Activated T-helper 1 cell treated with Interleukin-2 at 50 U/mL for 16 hours (primary cell): ENCODE measurements at places on chromosomes 11 and 22.

GRCh38 chr11:95650276-95650675 is 139.3 kb downstream of the FAM76B start:
- no peak for DNase-seq

GRCh38 chr11:90213322-90213721 is 9.5 kb downstream of the CHORDC1 start:
- no peak for DNase-seq

DNA sequence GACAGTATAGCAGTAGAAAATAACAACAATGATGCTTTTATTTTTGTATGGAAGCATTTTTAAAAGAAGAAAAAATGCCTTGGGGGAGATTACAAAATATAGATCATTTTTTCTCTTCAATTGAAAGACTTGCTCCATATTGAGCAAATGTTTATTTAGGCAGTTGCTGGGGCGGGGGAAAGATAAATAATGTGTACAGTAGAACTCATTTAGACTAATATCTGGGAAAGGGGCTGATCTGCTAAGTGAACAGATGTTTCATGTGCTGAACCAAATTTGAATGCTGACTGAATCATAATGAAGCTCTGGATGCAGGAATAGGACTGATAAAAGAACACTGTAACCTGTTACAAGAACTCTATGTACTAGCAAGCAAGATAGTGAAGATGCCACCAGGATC is 457.1 kb upstream of the TENM4 start:
- no peak for DNase-seq

DNA sequence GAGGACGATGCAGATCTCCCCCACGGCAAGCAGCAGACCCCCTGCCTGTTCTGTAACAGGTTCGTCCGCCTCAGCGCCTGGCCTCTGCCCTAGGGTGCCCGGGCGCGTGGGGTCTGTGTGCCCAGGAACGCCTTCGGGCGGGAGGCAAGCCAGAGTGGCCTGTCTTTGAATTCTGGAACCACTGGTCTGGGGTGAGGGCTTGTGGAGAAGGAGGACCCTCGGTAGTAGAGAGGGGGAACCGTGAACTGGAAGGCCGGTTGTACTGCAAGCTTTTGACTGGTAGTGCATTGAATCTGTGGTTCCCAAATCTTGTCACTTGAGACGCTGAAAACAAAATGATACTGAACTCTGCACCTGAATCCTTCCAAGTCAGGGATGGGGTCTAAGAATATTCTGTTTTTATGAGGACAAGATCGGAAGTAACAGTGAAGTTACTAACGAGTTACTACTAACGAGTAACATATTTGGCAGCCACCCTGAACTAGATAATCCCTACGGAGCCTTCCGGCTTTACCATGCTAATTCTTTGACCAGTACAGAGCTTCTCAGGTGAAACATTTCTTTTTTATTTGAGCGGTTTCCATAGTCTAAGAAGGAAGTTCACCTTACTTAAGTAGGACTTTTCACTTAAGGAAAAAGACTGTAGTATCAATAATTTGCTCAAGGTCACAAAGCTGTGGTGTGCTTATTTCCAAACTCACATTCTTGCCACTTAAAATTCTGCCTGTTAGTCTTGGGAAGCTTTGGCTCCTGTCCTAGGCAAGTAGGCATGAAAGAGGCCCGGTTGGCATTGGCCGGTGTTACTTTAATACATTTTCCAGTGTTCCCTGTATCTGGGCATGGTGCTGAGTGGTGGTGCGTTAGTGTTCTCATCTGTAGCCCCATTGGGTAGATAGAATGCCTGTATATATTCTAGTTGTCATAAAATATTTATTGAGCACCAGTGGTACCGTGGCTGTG is 860 bp downstream of the PRMT3 start:
- DNase-seq: no peak

DNA sequence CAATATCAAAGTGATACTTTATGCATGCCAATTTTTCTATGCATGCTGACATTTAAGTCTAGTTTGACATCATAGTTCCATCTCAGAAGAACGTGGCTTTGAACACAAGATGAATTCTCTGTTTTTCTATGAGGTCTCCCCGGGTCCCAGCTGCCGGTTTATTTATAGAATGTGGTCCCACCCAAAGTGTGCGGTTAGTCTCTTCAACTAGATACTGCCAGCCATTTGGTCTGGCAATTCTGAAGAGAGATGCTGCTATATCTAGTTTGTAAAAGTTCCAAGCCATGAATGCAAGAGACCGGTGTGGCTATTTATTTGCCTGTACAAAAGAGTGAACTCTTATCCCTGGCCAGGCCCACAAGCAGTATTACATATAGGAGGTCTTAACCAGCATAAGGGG is 9.2 kb downstream of the OR5A2 start:
- DNase-seq: no peak

DNA sequence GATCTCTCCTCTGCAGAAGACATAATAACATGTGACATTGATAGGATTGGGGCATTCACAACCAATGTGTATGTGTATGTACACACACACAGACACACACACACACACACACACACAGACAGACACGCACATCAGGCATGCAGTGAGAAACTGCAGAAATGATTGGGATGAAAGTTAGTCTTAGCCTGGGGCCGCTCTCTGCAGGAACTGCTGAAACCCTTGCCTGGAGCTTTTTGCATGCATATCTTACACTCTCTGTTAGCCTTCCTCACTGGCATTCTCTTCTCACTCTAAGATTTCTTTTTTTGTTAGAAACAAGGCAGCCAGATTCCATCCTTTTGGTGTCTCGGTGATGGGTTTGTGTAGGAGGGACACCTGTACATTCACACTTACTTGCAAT is 337.9 kb downstream of the NELL1 start:
- DNase-seq: no peak

DNA sequence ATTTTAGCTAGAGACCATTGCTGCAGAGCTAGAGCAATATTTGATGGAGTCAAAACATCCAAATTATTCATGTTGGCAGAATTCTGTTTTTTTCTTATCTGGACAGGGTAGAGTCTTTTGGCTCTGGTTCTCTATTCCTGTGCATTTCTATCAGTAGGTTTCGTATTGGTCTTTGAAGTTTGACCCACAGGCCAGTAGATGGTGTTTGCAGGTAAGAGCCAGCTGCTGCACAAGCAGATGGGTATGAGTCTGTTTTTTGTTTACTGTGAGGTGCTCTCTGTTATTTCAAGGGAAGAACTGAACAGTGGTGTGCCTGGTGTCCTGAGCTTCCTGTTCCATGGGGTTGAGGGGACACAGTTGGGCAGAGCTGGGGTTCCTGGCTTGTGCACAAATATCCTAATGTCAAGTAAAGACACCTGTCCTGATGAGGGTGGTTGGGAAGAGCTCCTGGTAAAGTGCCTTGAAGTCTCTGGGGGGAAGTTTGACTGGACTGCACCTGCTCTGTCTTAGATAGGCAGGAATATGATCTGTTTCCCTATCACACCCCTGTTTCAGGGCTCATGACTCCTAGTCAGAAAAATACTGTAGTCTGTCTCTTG is 34.0 kb upstream of the SLC22A25 start:
- DNase-seq: no peak

- no peak for DNase-seq
Observed at GRCh38 chr11:130772266-130773227, 143.7 kb downstream of the SNX19 start.

DNA sequence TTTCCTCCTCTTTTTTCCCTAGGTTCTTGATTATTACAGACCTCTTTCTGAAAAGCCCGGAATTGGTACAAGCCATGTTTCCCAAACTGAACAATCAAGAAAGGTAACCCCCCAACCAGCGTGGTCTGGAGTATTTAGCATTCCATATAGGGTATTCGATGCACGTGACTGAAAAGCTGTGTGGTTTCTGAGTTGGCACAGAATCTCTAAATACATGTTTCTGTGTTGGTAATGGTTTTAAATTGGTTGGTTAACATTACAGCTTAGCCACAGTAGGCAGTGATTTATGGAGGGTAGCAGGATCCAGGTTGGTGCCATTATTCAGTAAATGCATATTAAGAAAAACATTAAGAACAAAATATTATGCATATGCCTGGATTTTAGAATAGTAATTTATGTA is 46.8 kb downstream of the ATXN10 start:
- DNase-seq: no peak

DNA sequence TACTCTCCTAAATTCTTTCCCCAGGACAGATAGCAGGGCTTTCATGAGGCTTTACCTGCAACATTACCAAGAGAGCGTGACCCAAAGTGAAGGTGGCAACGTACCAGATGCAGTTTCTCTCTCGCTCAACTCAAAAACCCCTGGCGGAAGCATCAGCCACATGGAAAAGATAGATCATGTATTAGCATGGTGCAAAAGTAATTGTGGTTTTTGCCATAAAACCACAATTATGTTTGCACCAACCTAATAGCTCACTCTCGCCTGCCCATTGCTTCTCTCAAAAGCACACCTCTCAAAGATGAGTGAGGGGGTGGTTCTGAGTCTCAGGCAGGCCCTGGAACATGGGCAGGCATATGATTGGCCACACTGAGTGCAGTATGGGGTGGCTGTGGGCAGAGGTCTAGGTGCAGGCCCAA is 7.0 kb downstream of the MS4A6A start:
- DNase-seq: no peak

- no peak for DNase-seq
Observed at GRCh38 chr11:11416917-11417316, 63.9 kb upstream of the CSNK2A3 start.

DNA sequence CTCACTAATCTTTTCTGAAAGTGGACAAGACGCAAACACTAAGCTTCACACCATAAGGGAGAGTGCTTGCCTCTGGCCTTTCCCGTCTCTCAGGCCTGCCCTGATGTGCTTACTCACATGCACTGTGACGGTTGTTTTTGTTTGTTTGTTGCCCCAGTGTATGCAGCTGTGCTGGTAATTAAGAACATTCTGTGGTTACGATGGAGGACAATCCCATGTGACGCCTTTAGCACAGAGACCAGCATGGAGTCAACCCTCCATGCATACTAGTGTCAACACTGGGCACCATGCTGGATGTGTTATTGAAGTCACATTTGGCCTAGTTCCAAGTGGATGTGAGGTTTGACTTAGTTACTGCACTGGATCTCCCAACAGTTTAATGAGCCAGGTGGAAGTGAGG is 27.8 kb upstream of the CDON start:
- no peak for DNase-seq

DNA sequence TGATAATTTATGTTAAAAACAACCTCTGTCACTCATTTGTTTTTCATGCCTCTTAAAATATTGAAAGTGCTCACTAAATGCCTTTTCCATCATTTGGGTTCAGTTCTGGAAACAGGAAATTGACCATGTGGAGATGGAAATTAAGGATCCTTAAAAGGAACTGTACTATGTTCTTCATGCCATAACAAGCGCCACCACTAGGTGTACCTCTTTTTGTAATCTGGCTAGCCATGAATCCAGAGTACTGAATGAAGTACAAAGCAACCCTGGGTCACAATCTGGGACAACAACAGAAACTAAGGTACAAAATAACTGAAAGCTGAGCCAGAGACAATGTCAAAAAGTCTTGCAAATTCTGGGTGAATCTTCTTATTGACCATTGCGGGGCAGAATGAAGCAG is 559.1 kb downstream of the FAM181B start:
- DNase-seq: no peak

DNA sequence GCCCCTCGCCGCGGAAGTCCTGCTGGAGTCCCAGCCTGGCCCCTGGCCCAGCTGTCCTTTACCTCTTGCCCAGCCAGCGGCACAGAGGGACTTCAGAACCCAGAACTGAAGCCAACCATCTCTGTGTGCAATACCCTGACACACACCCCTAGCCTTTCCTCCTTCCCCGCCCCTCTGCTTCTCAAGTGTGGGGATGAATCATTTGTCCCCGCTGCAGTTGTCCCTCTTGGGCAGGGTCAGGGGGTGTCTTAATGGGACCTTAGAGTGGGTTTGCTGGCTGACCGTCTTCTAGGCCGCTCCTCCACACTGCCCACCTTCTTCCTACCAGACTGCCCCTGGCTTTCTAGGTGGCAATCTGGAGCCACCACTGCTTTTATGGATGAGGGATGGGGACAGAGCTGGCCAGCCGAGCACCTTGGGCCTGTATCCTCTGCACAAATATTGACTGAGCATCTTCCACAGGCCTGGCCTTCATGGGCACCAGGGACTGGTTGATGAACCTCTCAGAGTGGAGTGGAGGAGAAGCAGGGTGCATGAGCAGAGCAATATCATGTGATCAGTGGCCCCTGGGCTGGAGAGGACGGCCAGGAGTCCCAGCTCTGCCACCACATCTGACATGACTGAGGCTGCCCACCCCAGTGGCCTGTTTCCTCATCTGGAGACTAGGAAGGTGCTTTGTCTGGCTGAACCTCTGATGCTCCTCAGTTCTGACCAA is 668 bp upstream of the CHST1 start:
- no peak for DNase-seq

DNA sequence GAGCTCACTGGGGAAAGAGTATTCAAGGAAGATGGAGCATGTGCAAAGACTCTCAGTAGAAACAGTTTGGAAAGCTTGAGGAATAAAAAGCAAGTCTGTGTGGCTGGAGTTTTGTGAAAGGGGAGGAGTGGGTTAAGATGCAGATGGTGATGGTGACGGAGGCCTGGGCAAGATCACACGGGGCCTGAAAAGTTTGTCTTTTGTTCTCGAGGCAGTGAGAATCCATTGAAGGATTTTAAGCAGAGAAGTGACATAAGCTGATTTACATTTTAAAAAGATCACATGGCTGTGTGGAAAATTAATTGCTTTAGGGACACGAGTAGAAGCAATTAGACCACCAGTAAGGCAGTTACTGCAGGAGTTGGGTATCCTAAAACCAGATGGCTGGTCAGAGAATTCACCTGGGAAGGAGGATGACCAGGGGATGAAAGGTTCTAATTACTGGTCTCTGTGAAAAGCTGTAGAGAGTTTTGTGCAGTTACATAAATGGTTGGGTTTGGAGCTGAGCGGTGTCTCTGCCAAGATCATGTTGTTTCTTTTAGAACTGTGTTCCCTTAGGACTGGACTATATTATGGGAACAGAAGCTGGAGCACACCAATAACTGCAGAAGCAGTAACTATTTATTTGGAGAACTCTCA is 7.1 kb downstream of the RRP8 start:
- DNase-seq: no peak

DNA sequence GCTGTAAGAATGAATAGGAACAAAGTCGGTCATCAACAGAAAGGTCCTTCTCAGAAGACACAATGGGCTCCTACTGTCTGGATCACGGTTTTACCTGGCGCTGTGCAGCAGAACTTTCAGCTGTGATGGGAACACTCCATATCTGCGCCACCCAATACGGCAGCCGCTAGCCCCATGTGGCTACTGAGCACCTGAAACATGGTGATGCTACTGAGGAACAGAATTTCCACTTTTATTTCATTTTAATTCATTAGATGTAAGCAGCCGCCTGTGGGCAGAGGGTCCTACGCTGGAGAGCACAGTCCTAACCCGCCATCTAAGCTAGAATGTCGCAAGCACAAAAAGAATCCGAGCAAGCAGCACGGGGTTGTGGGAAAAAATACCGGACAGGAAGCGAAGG is 2.7 kb downstream of the SULT4A1 start:
- no peak for DNase-seq

DNA sequence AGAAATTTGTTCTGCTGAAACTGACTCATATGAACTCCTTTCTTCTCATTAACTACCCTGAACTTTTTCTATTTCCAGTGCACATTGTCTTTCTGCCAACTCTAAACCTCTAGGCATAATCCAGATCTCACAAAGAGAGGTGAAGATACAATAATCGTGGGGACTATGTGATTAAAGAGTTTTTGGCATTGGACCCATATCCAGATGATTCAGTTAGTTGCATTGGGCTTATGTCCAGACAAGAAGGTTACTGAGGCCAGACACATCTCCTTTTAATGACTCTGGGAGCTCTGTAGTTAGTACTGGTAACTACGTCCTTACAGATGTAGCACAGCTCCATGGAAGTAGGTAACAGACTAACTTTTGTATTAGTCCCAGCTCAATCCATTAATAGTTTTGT is 273.0 kb downstream of the CASP12 start:
- no peak for DNase-seq
